NCI-H2029 treated with DMSO at 0.1 percent for 48 hours (cell line): ENCODE measurements at places on chromosomes 11 and 22.

- DNase-seq = no peak
These were observed 284.8 kb downstream of the ETS1 start for GRCh38 chr11:128302425-128303186.

GRCh38 chr22:37533995-37534394 lies 14.8 kb upstream of the CARD10 start:
- DNase-seq = peak; percentile 11

GRCh38 chr11:22566293-22566692 lies 59.3 kb downstream of the FANCF start:
- no peak for DNase-seq

DNA sequence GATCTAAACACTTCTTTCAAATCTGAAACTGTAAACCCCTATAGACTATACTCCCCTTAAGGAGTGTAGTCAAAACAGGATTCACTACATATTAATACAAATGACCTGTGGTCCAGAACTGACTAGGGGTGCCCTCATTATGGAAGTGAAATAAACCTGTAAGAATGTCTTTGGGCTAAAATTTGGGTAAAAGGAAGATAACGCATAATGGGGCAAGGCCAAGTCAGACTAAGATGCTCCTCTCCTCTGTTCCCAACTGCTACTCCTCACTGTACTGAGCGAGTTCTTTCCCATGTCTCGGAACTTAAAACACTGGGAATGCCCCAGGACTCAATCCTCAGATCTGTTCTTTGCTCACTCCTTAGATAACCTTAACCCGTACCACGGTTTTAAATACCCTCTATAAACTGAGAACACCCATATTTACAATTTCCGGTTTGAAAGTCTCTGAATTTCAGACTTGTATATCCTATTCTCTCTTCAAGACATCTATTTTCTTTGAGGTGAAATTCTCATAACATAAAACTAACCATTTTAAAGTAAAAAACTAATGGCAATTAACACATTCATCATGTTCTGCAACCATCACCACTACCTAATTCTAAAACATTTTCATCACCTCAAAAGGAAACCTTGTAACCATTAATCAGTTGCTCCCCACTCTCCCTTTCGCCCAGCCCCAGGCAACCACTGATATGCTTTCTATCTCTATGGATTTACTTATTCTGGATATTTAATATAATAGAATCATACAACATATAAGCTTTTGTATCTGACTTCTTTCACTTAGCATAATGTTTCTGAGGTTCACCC lies 4.0 kb downstream of the THAP12 start:
- no peak for DNase-seq

DNA sequence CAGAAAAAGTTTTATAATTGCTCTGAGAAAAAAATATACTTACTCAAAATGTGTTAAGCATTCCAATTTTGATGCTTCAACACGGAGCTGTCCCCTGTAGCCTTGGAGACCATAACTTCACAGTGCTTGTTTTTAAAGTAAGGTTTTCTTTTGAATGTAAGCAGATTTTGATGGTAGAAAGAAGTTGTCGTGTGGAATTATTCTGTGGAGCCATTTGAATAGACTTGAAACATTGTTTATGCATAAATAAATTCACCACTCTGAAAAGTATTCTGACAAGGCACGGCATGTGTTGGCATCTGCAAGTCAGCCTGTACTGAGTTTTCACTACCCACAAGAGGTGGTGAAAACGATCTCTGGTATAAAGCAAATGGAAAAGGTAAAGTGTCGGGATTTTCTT lies 115.5 kb downstream of the UVRAG start:
- DNase-seq = no peak

GRCh38 chr22:21902296-21903087 lies 35.0 kb upstream of the MAPK1 start:
- no peak for DNase-seq

- DNase-seq = no peak
These were observed 36.0 kb upstream of the LDLRAD3 start for GRCh38 chr11:35907648-35908431.

DNA sequence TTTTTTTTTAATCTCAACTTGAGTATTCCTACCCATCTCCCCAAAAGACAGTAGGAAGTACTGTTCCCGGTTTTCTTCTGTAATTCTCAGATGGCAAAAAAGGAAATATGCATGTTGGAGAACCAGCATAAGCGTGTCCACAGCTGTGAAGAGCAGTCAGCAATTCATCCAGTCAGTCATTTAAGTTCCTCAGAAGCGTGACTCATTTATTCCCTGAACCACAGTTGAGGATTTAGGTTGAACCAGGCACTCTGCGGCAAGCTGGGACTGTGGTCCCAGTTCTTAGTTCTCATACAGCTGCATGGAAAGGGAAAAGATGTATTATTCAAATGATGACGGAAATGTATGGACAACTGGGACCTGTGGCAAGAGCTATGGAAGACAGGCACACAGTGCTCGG lies 61.0 kb upstream of the MYO18B start:
- no peak for DNase-seq

DNA sequence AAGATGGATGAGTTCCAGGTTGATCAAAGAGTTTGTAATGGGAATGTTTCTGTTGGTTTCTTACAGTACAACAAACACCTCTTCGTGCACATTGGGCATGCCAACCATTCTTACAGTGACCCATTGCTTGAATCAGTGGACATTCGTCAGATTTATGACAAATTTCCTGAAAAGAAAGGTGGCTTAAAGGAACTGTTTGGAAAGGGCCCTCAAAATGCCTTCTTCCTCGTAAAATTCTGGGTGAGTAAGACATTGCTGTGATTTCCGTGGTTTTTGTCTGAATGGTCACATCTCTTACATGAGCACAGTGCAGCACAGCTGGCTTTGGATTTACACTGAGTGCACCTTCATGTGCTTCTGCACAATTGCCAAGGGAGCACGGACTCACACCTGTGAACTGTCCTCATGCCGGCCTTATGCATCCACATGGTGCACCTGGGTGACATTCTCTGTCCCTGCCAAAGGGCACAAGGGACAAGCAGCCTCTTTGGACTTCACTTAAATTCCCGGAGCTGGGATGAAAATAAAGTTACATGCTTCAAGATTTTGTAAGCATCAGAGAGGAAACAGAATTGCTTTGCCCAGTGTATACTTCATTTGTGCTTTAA lies 107.1 kb upstream of the RASSF10 start:
- DNase-seq = no peak

DNA sequence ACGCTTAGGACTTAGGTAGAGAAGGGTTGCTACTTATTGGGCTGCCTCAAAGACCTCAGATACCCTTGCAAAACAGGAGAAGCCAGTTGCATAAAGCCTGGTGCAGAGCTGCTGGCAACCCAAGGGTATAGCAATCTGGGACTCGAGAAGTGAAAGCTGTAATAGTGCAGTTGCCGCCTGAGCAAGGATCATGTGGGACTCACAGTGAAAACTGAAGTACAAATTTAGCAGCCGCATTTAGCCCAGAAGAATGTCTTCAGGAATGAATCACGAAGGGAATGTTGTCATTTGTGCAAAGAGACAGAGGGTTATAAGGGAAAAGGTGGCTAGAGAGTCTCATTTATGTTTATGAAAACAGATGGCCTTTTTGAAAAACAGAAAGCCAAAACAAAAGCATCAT lies 267.2 kb downstream of the TENM4 start:
- no peak for DNase-seq

- no peak for DNase-seq
These were observed 19.0 kb upstream of the OR52K2 start for GRCh38 chr11:4430051-4430450.

- DNase-seq = no peak
These were observed 136.0 kb downstream of the SERGEF start for GRCh38 chr11:17876827-17877226.

GRCh38 chr22:40009292-40009774 lies 14.6 kb downstream of the FAM83F start:
- DNase-seq = peak; percentile 47

- DNase-seq = no peak
These were observed 32.9 kb upstream of the CLMP start for GRCh38 chr11:123227763-123228495.

DNA sequence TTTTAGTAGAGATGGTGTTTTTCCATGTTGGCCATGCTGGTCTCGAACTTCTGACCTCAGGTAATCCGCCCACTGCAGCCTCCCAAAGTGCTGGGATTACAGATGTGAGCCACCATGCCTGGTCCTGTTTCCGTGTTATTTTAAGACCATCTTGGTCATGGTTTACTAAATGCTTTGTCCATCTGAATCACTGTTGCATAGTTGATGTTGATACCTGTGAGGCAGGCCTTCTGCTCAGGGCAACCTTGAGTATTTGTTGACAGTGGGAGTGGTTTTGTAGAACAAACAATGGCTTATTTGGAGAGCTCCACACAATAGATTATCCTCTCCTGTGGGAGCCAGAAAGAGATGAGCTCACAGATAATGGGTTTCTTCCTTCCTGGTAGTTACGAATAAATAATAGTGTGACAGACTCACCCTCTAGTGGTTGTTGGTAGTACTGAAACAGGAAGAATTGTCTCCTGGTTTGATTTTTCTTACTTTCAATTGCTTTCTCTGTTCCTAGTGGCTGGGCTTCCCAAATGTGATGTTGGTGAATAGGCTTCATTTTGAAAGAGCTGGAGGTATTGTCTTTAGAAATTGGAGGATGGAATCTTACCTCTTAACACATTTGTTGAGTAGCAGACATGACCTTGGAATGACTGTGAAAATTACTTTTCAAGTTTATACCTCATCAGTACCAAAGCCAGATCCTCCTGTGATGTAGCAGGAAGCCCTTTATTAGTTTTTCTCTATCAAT lies 39.0 kb downstream of the CTNND1 start:
- peak; percentile 99 for DNase-seq

GRCh38 chr11:44833877-44834452 lies 107.2 kb downstream of the TSPAN18 start:
- no peak for DNase-seq
